Sigmoid colon (tissue), 7 donors: ENCODE measurements at places on chromosomes 3 and 15.
A peak's percentile ranks its signal among the peaks of the same experiment; 100 is the strongest.

- H3K27me3 ChIP-seq, result no peaks in the 10 kb centered on the region
- no peaks in the 10 kb centered on the region for H3K4me1 ChIP-seq
- no peak overlapping the region for H3K4me3 ChIP-seq
- DNase-seq, result peak; percentile 85
- H3K27ac ChIP-seq, result peak overlapping the region; percentile 65
- no peaks in the 10 kb centered on the region for H3K36me3 ChIP-seq
These were observed 31.5 kb downstream of the KCNAB1 start for GRCh38 chr3:156151824-156152428.

GRCh38 chr15:73948982-73949381 lies 22.7 kb downstream of the LOXL1 start:
- peaks cover 13% of the 10 kb centered on the region for H3K36me3 ChIP-seq
- DNase-seq, result no peak
- no peak overlapping the region for H3K4me3 ChIP-seq
- H3K27me3 ChIP-seq, result no peaks in the 10 kb centered on the region
- H3K27ac ChIP-seq, result no peak overlapping the region

GRCh38 chr15:42133356-42133755 lies 23.1 kb downstream of the PLA2G4F start:
- no peak overlapping the region for H3K27ac ChIP-seq
- H3K4me1 ChIP-seq, result no peaks in the 10 kb centered on the region
- DNase-seq, result no peak
- H3K36me3 ChIP-seq, result no peaks in the 10 kb centered on the region
- no peak overlapping the region for H3K4me3 ChIP-seq
- no peaks in the 10 kb centered on the region for H3K27me3 ChIP-seq

GRCh38 chr3:105399611-105400010 lies 32.9 kb downstream of the ALCAM start:
- no peaks in the 10 kb centered on the region for H3K27me3 ChIP-seq
- no peak overlapping the region for H3K4me3 ChIP-seq
- H3K36me3 ChIP-seq, result no peaks in the 10 kb centered on the region

DNA sequence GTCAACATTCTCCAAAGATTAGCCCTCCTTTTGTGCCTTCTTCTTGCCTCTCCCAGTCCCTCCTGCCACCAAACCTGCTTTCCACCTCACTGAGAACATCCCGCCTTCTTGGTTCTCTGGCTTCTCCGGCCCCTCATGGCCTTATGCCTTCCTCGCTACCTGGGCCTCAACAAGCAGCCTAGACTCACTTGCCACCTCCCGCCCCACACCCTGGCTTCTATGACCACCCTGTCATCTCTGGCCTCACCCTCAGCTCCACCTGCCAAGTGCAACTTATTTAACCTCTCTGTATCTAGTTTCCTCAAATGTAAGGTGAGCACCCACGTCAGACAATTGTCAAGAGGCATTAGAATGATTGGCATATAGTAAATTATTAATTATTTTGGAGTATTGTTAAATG lies 68.8 kb upstream of the MEX3B start:
- no peaks in the 10 kb centered on the region for H3K27me3 ChIP-seq
- H3K36me3 ChIP-seq, result no peaks in the 10 kb centered on the region

GRCh38 chr15:42215913-42216829 lies 8.1 kb upstream of the VPS39 start:
- no peak overlapping the region for H3K27ac ChIP-seq
- H3K4me3 ChIP-seq, result no peak overlapping the region
- no peaks in the 10 kb centered on the region for H3K4me1 ChIP-seq

DNA sequence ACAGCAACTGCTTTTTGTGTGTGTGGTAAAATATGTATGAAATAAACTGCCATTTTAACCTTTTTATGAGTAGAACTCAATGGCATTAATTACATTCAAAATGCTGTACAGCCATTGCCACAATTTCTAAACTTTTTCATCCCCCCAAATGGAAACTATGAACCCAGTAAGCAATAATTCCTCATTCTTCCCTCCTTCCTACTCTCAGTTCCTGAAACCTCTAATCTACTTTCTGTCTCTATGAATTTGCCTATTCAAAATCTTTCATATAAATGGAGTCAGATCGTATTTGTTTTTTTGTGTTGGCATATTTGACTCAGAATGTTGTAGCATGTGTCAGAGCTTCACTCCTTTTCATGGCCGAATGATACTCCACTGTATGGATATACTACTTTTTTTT lies 5.3 kb upstream of the BLM start:
- H3K4me1 ChIP-seq, result no peaks in the 10 kb centered on the region
- H3K27ac ChIP-seq, result no peak overlapping the region
- H3K36me3 ChIP-seq, result no peaks in the 10 kb centered on the region
- no peaks in the 10 kb centered on the region for H3K27me3 ChIP-seq
- no peak for DNase-seq

GRCh38 chr3:187832202-187832601 lies 86.9 kb upstream of the BCL6 start:
- H3K27me3 ChIP-seq, result no peaks in the 10 kb centered on the region
- no peak overlapping the region for H3K4me3 ChIP-seq
- no peak for DNase-seq
- H3K36me3 ChIP-seq, result no peaks in the 10 kb centered on the region

- peak; percentile 29 for DNase-seq
- H3K4me1 ChIP-seq, result peaks cover 20% of the 10 kb centered on the region
- peaks cover 2% of the 10 kb centered on the region for H3K36me3 ChIP-seq
- no peaks in the 10 kb centered on the region for H3K27me3 ChIP-seq
- H3K27ac ChIP-seq, result no peak overlapping the region
- no peak overlapping the region for H3K4me3 ChIP-seq
These were observed 113.2 kb downstream of the DNAJB8 start for GRCh38 chr3:128353361-128353965.

DNA sequence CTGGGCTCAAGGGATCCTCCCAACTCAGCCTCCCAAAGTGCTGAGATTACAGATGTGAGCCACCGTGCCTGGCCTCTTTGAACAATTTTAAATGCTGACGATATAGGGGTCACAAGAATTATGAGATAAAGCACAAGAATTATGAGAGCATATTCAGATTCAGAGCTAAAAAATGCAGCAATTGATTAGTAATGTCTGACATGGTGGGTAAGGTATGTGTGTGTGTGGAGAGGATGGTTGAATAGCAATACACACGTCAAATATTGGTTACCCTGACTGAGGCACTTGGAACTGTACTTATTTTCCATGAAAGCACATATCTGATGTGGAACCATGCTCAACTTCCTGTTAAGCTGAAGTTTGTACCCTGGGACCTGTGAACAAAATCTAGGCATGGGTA lies 115.6 kb downstream of the EOMES start:
- H3K36me3 ChIP-seq, result no peaks in the 10 kb centered on the region
- DNase-seq, result no peak
- no peak overlapping the region for H3K4me3 ChIP-seq
- no peak overlapping the region for H3K27ac ChIP-seq
- no peaks in the 10 kb centered on the region for H3K4me1 ChIP-seq

DNA sequence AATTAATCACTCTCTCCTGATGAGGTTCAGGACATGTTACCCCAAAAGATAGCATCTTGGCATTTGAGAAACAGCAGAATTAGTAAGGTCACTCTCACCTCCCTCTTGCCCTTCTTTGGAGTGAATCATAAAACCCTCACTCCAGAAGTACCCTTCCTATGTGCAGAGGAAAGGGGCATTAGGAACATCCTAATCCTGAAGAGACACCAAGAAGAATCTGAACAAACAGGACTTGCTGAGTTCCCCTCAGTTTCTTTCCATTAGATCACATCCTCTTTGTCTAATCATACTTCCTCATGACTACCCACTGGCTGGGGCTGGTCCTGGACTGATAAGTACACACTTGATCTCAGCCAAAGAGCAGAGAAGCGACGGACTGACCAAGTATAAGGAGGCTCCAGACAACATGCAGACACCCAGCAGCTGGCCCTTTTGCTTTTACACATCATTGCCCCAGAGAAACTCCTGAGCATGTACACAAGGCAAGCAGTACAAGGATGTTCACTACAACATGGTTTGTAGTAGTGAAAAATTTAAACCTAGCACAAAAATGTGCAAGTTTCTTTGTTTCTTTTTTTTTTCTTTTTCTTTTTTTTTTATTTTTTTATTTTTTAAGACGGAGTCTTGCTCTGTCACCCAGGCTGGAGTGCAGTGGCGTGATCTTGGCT lies 15.0 kb upstream of the TM6SF1 start:
- H3K36me3 ChIP-seq, result no peaks in the 10 kb centered on the region
- DNase-seq, result peak; percentile 73
- H3K4me3 ChIP-seq, result no peak overlapping the region
- H3K27me3 ChIP-seq, result no peaks in the 10 kb centered on the region
- H3K4me1 ChIP-seq, result no peaks in the 10 kb centered on the region

DNA sequence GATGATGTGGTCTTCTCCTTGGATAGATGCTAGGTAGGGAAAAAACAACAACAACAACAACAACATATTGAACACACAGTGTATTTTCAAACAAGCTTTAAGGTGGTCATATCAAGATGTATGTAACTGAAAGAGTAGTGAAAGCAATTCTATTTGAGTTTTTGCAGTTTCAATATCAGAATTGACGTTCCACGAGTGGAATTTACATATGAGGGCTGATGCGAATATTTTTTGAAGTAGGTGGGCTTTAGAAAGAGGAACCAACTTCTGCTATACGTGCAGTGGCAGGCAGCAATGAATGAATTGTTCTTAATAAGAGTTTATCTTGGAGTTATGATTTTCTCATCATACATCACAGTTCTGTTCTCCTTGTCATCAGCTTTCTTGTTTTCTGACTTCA lies 151.9 kb upstream of the CNTN3 start:
- no peak overlapping the region for H3K4me3 ChIP-seq
- DNase-seq, result no peak
- H3K27me3 ChIP-seq, result no peaks in the 10 kb centered on the region
- no peaks in the 10 kb centered on the region for H3K4me1 ChIP-seq

- H3K27ac ChIP-seq, result no peak overlapping the region
- H3K36me3 ChIP-seq, result peaks cover 22% of the 10 kb centered on the region
- no peaks in the 10 kb centered on the region for H3K4me1 ChIP-seq
- no peak for DNase-seq
These were observed 157.7 kb downstream of the PDE8A start for GRCh38 chr15:85139391-85139790.

DNA sequence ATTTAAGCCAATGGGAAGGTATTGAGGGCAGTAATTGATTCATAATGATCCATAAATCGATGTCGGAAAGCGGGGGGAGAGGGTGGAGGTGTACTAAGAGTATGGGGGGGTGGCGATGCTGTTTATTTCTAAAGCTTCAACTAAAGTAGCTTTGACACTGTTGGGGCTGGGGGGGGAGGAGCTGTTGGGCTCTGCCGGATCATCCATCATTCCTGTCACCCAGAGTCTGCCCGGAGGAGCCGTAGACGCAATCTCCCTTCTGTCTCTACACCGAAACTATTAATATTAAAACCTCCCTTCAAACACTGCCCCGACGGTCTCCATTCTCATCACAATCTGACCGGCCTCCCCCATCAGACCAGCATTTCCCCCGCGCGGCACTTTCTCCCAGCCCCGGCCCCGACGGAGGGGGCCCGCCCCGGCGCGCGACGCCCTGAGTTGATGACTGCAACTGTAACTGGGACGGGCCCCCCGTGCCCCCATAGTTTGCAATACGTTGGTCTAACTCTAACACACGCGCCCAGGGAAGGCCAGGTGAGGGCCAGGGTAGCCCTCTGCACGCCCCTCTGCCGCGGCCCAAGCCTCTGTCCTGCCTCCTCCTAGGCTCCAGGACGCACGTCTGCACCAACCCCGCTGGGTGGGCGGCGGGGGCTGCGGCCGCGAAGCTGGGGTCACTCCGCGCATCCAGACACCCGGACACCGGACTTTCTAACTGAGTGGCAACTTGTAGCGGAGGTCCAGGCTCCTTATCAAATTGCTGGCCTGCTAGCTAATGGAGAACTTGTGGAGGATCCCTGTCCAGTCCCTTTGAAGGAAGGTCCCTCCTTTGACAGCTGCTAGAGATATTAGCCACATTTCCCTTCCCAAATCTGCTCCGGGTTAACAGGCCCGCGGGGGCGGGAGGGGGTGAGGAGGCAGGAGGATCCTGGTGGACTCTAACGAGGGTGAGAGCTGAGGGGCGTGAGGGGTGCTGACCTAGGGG lies 212.0 kb downstream of the MEIS2 start:
- peak overlapping the region; percentile 45 for H3K4me3 ChIP-seq
- H3K36me3 ChIP-seq, result no peaks in the 10 kb centered on the region
- peak overlapping the region; percentile 78 for H3K27ac ChIP-seq
- H3K4me1 ChIP-seq, result peaks cover 60% of the 10 kb centered on the region

DNA sequence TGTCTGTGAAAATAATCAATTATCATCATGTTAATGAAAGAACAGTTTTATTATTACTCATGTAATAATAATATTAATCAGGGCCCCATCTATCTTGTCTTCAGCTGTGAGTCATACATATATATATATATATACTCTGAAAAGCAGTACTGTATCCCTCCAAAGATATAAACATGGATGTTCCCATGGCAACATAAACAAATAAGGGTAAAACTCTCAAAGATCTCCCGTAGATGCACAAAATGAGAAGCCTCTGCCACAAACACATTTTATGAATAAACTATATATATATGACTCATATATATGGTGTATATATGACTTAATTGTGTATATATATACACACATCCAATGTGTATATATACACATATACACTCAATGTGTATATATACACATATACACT lies 163.8 kb upstream of the ARHGEF26 start:
- no peaks in the 10 kb centered on the region for H3K27me3 ChIP-seq
- no peak overlapping the region for H3K4me3 ChIP-seq
- H3K27ac ChIP-seq, result no peak overlapping the region
- no peaks in the 10 kb centered on the region for H3K36me3 ChIP-seq
- DNase-seq, result no peak
- peaks cover 29% of the 10 kb centered on the region for H3K4me1 ChIP-seq

DNA sequence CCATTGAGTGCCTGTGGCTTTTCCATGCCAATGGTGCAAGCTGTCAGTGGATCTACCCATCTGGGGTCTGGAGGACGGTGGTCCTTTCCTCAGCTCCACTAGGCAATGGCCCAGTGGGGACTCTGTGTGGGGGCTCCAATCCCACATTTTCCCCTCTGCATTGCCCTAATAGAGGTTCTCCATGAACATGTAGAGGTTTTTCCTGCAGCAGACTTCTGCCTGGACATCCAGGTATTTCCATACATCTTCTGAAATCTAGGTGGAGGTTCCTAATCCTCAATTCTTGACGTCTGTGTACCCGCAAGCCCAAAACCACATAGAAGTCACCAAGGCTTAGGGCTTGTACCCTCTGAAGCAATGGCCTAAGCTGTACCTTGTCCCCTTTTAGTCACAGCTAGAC lies 703.1 kb downstream of the MCTP2 start:
- H3K4me1 ChIP-seq, result no peaks in the 10 kb centered on the region
- no peaks in the 10 kb centered on the region for H3K36me3 ChIP-seq
- no peaks in the 10 kb centered on the region for H3K27me3 ChIP-seq
- H3K27ac ChIP-seq, result no peak overlapping the region
- no peak overlapping the region for H3K4me3 ChIP-seq

- no peak overlapping the region for H3K4me3 ChIP-seq
- H3K36me3 ChIP-seq, result no peaks in the 10 kb centered on the region
- H3K27ac ChIP-seq, result no peak overlapping the region
- H3K27me3 ChIP-seq, result no peaks in the 10 kb centered on the region
- no peaks in the 10 kb centered on the region for H3K4me1 ChIP-seq
These were observed 205.0 kb downstream of the ZIC1 start for GRCh38 chr3:147614210-147614609.
